ENCODE measurements at places on chromosomes 4 and X.

GRCh38 chr4:179071131-179071530 lies 1628.9 kb upstream of the AGA start:
- no peak for DNase-seq

GRCh38 chrX:20594985-20595384 lies 328.3 kb upstream of the RPS6KA3 start:
- no peak for DNase-seq

DNA sequence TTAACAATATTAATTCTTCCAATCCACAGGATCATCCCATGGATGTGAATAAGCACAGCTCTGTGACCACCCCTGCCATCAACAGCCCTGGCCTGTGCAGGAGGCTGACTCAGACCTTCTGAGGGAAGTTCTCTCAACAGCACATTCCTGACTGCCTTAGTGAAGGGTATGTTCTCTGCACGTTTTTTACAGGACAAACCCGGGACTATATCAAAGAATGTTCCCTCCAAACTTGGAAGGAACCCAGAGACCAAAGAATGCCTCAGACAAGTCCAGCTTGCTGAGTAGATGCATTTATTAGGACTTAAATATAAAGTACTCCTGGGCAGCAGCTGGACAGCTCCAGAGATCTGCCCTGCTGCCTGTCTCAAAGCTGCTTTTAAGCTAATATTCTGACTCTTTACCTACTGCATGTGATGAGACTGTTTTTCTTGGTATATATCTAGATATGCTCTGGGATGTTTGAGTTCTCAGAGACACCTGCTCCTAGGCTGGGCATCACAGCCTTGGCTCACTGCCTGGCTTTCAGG lies 1127.8 kb upstream of the PRKX start:
- DNase-seq: no peak

DNA sequence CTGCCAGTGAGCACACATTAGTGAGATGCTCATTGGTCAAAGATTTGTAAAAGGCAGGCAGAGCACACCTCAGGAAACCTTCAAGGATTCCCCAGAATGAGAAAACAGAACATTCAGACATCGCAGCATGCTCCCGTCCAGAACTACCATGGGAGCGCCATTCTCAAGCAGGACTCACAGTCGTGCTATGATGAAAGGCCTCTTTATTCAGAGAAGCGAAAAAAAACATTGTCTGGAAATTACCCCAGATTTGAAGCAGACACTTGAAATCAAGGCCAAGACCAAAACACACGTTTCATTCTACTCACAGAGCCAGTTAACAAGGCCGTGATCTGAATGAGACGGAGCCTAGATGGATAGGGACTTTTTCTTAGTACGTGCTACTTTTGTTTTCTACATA lies 961.8 kb upstream of the TENM3 start:
- DNase-seq: no peak

GRCh38 chrX:107669885-107670628 lies 41.7 kb downstream of the PRPS1 start:
- no peak for DNase-seq

- DNase-seq: no peak
These were observed 33.7 kb downstream of the STK32B start for GRCh38 chr4:5084911-5085475.

- DNase-seq: no peak
These were observed 332.7 kb downstream of the MID1IP1 start for GRCh38 chrX:39133971-39134370.

DNA sequence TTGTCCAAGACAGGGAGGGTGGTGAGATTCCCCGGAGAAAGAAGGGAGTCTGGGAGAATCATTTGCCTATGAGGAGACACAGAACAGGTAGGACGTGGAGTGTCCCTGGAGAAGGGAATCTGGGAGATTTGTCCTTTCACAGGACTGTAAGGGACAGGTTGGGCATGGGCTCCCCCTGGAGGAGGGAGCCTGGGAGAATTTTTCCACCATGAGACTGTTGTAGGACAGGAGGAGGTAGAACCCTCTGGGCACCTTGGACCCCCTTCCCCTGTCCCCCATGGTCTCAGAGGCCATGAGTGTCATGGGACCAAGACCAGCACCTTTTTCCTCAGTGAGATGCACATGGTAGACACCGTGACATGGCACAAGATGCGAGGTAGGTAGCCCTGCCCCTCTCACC lies 2.8 kb downstream of the PORCN start:
- DNase-seq: no peak

GRCh38 chrX:19514791-19515614 lies at the start of gene MAP3K15:
Gene MAP3K15 (minus strand): TSS chrX:19515508. CDS start chrX:19515261, 247 bp downstream.
- no peak for DNase-seq

DNA sequence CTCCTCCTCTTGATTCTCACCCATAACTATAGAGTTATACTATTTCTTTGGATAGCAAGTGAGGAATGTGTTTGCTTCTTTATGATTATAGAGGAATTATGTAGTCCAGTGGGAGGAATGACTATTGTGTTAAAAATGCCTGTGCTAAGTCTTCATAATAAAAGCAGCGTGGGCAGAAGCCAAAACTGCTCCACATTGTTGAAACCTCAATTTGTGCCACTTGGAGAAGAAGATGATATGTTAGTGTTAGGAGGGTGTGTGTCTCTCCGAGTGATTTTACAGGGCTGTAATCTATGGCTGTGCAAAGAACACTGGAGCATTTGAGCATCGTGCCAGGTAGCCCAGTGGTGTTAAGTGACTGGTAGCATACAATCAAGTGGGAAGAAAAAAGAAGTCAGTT lies 74.3 kb downstream of the FRAS1 start:
- no peak for DNase-seq

DNA sequence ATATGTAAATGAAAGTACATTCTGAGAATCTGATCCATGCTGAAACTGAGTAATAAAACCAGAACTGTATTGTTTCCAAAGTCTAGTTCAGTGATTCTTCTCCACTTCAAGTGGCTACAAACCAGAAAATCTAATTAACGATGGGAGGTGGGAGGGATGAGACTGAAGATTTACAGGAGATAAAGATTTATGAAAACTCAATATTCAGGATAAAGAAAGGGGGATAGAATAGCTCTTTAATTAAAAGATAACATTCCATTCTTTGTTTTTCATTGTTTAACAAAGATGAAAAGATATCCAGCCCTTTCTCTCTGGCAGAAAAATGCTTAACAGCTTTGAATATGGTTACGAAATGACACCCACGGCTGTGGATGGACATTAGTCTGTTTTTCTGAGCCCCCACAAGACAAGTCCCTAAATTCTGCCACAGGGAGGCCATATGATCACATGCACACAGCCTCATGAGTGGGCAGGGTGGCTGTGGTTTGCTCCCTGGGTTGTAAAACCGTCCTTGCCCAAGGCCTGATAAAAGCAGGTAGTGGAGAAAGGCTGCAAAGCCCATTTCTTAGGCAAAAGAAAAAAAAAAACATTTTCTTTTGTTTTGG lies 36.4 kb downstream of the TMEM150C start:
- no peak for DNase-seq

- no peak for DNase-seq
These were observed 12.9 kb upstream of the COL25A1 start for GRCh38 chr4:109315341-109315740.

DNA sequence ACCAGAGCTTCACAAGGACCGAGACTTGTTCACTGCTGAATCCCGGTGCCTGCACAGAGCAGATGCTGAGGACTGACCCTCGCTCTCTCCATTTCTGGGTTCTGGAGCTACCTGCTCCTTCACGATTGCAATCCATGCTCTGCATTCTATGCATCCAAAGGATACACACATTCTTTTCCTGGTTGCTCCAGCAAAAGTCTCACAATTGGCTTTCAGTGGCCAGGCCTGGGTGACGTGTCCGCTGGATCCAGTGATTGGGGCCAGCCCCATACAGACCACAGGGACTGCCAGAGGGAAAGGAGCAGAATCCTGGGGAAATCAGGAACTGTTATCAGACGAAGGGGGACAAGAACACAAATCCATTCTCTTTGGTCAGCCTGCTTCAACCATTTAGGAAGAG lies 14.9 kb upstream of the CDKN2AIP start:
- DNase-seq: no peak

GRCh38 chr4:12123707-12124106 lies 695.0 kb upstream of the HS3ST1 start:
- no peak for DNase-seq

GRCh38 chr4:99507762-99508161 lies 3.1 kb upstream of the C4orf17 start:
- DNase-seq: peak; percentile 19

- DNase-seq: no peak
These were observed 130.9 kb downstream of the TMEM164 start for GRCh38 chrX:110133735-110134370.

DNA sequence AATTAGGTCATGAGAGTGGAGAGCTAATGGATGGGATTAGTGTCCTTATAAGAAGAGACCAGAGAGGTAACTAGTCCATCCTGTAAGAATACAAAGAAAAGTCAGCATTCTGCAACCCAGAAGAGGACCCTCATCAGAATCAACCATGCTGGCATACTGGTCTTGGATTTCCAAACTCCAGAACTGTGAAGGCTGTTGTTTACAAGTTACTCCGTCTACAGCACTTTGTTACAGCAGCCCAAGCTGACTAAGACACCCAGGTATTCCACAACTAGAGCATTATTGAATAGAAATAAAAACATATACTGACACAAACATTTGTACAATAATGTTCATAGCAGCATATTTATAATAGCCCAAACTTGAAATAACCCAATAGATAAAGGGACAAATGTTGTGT lies 9.2 kb downstream of the TMEM156 start:
- no peak for DNase-seq

DNA sequence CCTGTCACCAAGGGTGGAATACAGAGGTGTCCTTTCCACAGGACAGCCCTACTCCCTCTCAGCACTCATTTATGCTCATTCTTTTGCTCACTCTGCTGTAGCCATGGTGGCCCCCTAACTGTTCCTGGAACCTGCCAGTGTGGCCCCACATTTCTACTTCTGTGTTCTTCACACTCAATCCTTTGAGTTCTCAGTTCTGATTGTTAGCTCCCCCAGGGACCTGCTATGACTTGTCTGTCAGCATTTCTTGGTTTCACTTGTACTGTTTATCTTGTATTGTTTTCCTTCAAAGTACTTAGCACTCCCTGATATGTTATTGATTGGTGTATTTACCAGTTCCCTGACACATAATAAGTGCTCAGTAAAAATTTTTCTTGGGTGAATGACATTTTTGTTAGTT lies 14.9 kb downstream of the VBP1 start:
- no peak for DNase-seq
